ENCODE measurements at places on chromosomes 1 and 21. TPM values are rescaled to one million over a fixed set of nuclear protein-coding genes. Genes with fewer than 3 reads are reported as not detected.

DNA sequence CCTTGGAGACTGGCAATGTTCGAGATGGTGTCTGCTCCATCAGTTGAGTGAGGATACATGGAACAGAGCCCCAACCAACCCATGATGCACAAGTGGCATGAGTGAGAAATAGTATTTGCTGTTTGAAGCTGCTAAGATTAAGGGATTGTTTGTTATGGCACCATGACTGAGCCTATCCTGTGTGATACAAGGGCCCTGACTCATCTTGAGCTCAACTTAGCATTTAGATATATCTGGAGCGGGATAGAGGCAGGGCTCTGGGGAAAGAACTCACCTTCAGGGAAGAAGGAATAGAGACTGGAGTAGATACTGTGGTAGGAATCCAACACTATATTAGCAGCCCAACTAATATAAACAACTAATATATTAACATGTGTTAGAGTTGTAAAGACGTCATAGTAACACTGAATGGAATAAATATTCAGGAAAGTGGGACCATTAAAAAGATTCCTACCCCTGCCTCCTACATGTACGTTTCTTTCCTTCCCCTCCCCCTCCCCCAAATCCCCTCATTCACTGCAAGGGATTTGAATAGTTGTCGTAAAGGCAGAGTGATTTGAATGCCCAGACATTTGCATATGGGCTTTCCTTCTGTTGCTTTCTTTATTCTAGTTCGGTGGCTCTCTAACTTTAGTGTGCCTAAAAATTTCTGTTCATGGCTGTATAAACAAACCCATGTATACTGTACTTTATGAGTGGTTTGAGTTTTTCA lies 106.6 kb upstream of the POU3F1 start:
- no peak for DNase-seq

GRCh38 chr1:94235189-94236012 lies 2.0 kb downstream of the ARHGAP29 start:
- no peak for DNase-seq

DNA sequence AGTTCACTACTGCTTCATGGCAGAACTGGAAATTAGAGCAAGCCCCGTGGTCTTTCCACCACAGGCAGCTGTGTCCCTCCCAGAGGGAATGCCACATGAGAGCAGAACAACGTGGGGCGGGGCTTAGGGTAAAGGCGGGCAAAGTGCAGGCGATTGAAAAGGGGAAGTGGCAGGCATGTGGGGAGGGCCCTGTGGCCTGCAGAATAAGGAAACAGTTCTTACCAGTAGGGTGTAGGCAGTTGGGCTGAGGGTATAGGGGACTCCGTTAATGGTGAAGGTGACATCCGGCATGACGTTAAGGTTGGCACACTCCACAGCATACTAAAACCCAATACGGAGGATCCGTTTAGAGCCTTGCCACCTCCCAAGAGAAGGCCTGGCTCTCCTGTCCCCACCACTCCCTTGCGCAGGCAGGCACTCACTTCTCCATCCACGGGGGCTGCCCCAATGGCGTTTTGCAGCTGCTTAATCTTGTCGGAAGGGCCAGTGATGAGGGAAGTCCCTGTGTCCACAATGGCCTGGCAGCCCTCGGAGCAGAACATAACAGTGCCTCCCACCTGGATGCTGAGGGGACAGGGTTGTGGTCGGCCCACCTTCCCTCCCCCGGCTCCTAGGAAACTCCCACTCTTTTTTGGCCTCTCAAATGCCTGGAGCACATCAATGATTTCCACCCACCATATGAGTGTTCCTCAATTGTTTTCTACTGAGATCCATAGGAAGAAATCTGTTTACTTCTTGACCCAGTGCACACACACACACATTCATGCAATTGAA lies 9.1 kb upstream of the RAB7B start:
- DNase-seq, result peak; percentile 93

- peak; percentile 46 for DNase-seq
Observed at GRCh38 chr1:29640428-29640785, 404.1 kb downstream of the PTPRU start.

DNA sequence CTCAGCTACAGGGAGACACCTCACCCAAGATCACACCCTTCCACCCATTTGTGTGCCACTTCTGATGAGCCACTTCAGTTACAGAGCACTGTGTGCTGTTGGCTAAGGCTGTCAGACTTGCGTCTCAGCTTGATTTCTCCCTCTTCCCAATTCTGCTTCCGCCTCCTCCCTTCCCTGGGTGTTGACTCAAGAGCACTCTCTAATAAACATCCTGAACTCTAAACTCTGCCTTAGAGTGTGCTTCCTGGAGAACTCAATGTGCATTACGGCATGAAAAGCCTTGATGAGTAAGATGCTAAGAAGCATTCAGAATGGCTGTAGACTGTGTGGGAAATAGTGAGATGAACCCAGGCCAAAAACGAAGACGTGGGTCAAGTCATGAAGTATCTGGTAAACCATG lies 54.9 kb upstream of the S1PR1 start:
- no peak for DNase-seq

- no peak for DNase-seq
Observed at GRCh38 chr1:239283216-239283615, 103.2 kb upstream of the CHRM3 start.

- no peak for DNase-seq
Observed at GRCh38 chr1:11151826-11152612, 37.1 kb upstream of the ANGPTL7 start.

DNA sequence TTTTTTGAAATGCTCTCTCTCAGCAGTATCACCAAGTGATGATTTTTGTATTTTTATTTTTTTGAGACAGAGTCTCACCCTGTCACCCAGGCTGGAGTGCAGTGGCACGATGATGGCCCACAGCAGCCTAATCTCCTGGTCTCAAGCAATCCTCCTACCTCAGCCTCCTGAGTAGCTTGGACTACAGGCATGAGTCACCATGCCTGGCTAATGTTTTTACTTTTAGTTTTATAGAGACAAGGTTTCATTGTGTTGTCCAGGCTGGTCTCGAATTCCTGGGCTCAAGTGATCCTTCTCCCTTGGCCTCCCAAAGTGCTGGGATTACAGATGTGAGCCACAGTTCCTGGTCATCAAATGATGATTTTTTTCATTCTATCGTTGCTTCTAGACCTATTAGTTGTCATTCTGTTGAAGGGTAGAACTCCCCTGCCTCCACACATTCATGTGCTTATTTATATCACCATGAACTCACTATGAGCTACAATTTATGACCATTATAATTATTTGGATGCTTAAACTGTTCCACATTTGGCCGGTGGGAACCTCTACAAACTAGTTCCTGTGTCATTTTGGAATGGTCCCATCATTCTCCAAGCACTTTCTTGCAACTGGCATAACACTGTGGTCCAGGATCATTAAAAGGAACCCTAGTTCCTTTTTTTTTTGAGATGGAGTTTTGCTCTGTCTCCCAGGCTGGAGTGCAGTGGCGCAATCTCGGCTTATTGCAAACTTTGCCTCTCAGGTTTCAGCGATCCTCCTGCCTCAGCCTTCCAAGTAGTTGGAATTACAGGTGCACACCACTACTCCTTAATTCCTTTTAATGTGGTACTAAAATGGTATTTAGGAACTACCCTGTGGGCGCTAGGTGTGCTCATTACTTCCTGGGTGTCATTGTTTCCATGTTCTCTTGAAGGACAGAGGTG lies 20.2 kb upstream of the TOR3A start:
- no peak for DNase-seq

GRCh38 chr1:15153842-15154479 lies 414 bp downstream of the TMEM51 start:
- peak; percentile 88 for DNase-seq

- no peak for DNase-seq
Observed at GRCh38 chr1:236950365-236950764, 53.9 kb downstream of the MT1HL1 start.

DNA sequence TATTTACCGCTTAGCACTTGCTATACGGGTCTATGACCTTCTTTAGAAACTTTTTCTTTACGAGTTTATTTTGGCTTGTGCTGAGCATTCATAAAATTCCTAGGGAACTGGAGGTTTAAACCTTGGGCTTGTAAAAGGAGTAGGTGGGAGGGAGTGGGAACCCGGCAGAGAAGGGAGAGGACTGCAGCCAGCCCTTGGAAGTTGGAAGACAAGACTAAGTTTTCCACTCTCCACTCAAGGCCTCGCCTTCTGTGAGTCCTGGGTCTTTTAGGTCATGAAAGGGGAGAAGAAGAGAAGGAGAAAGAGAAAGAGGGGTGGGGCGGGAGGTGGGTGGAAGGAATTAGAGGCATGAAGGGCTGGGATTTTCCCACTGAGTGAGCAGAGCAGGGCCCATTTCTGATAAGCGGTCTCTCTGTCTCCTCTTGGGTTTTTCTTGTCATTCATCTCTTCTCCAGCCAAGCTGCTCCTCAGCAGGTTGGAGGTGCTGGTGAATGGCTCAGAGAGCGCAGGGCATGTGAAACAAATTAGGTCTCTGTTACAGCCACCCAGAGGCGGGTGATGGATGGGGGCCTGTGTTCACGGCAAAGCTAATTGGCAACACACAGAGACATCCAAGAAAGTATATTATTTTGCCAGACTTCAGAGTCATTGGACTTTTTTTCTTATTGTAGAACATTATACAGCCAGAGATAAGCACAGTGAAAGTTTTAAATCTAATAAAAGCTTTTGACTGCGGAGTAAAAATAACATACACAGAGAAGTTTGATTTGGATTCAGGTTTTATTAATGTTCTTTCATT lies 247.3 kb downstream of the FOXD2 start:
- no peak for DNase-seq

- DNase-seq, result no peak
Observed at GRCh38 chr1:98749152-98749756, 87.7 kb downstream of the SNX7 start.

- no peak for DNase-seq
Observed at GRCh38 chr1:110097507-110098221, 14.6 kb upstream of the UBL4B start.

- no peak for DNase-seq
Observed at GRCh38 chr1:66998972-66999371, 55.0 kb downstream of the SLC35D1 start.

DNA sequence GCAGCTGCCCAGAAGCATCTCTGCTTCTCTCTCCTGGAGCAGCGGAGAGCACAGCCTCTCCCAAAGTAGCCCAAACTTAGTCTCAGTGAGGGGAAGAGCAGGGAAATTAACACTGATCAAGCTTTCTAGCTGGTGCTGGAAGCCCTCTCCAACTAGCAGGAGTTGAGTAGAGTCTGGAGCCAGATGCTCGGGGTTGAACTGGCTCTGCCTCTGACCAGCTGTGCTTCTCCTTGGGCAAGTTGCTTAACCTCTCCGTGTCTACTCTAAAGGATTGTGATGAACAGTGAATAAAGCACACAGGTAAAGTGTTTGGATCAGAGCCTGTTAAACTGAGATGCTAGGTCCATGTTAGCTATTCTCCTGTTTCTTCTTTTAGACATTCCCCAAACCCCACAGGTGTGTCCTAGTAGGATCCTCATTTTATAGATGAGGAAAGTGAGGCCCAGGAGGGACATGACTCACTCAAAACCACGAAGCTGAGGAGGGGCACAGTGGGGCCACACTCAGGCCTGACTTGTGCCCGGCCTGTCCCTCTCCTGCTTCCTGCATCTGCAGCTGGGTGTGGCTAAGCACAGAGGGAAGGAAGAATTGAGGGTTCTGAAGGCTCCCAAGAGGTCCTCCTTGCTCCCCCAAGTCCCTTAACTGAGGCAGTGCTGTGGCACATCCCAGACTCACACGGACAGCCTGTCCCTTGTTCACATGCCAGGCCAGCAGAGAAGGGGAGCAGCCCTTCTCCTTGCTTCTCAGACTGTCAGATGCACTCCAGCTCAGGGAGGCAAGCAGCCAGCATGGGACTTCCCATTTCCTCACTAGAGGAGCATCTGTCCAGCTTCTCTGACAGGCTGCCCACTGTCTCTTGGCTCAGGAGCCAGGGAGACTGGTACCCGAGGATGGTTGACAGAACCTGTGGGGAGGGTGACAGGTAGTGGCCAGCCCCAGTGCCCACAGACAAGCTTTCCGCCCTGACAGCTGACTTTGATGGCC lies 152.0 kb upstream of the IGSF21 start:
- peak; percentile 71 for DNase-seq

DNA sequence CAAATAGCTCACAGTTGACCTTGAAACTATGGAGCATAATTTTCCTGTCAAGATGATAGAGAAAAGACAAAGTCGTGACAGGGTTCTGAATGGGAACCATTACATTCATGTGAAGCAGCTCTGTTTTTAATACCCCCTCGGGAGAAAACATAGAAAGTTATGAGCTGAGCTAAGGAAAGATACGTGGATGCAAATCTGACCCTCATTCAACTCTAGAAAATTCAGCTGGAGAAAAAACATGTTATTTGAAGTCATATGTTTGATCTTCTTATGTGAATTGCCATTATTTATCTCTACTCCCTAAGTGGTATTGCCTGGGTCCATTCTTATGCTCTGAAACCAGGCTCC lies 48.0 kb upstream of the LRRC52 start:
- DNase-seq, result no peak

GRCh38 chr1:175597969-175598765 lies 145.2 kb downstream of the TNR start:
- DNase-seq, result no peak

DNA sequence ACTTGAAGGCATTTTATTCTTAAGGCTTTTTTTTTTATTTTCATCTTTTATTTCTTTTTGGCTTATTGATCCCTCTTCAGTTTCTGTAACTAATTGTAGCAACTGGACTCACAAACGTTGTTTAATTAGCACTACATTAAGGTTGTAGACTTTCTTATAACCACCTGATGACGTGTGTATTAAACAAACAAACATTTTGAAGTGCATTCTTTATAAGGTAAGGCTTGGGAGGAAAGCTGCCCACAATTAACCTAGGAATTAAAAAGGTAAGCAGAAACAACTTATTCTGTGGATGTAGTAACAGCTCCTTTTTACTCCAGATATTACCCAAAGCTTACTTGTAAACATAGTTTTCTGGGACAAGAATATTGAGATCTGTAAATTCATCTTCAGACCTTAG lies 55.0 kb downstream of the CAMSAP2 start:
- DNase-seq, result no peak

DNA sequence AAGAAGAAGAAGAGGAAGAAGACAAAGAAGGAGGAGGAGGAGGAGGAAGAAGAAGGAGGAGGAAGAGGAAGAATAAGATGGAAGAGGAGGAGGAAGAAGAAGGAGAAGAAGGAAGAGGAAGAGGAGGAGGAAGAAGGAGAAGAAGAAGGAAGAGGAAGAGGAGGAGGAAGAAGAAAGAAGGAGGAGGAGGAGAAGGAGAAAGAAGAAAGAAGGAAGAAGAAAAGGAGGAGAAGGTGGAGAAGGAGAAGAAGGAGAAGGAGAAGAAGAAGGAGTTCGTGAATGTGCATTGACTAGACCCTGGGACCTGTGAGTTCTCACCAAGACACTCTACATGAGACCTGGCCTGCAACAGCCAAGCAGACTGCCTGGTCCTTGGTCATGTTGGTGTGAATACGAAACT lies 131.7 kb upstream of the ERRFI1 start:
- DNase-seq, result no peak

Gene GBP5
- 1.6 TPM for total RNA-seq

Gene TMEM200B
- 20.8 TPM for total RNA-seq

Gene IRF6
- 1.8 TPM for total RNA-seq

Gene MRPL9
- total RNA-seq, result 49.1 TPM

Gene CYP2J2
- total RNA-seq, result not detected

Gene HCRTR1
- not detected for total RNA-seq

Gene XCL2
- total RNA-seq, result not detected

Gene SPRR2B
- total RNA-seq, result not detected

Gene VCAM1
- 17.3 TPM for total RNA-seq

Gene TACSTD2
- 5.6 TPM for total RNA-seq

Gene RGS18
- 2.7 TPM for total RNA-seq

Gene C1orf210
- total RNA-seq, result not detected

Measured in posterior vena cava (tissue), 2 donors.